Skin of body (tissue), 3 donors: ENCODE measurements at places on chromosomes 2 and 18. TPM values are rescaled to one million over a fixed set of nuclear protein-coding genes. Genes with fewer than 3 reads are reported as not detected.
A peak's percentile ranks its signal among the peaks of the same experiment; 100 is the strongest.

DNA sequence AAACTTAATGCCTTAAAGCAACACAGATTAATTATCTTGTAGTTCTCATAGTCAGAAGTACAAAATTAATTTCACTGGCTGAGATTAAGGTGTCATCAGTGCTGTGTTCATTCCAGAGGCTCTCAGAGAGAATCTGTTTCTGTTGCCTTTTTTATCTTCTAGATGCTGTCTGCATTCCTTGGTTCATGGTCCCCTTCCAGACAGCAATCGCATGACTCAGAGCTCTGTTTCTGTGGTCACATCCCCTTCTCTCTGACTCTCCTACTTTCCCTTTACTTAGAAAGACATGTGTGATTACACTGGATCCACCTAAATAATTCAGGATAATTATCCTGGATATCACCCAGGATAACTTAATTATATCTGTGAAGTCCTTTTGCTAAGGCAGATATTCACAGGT, 148.6 kb downstream of the MAIP1 start:
- no peak for DNase-seq

The PLCL1 gene
- 10.9 TPM for total RNA-seq

GRCh38 chr2:110167326-110168000, 37.4 kb downstream of the NPHP1 start:
- no peak for DNase-seq

DNA sequence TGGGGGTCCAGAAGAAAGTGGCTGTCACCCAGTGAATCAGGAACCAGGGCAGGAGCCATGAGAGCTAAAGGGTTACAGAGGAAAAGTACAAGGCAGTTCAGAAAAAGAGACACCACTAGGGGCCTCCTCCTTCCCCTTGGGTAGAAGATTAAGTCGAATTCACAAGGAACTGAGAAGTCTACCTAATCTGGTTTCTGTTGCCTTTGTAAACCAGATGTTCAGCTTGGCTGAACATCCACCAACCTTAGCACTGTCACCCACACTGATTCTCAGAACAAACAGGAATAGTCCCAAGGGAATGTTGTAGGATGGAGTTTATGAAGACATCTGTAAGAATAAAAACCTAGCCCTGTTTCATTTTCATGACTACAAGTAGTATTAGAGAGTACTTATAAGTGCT, 90.4 kb upstream of the NOSTRIN start:
- DNase-seq = no peak

GRCh38 chr2:74690571-74690970, 36.5 kb downstream of the SEMA4F start:
- peak; percentile 42 for DNase-seq

DNA sequence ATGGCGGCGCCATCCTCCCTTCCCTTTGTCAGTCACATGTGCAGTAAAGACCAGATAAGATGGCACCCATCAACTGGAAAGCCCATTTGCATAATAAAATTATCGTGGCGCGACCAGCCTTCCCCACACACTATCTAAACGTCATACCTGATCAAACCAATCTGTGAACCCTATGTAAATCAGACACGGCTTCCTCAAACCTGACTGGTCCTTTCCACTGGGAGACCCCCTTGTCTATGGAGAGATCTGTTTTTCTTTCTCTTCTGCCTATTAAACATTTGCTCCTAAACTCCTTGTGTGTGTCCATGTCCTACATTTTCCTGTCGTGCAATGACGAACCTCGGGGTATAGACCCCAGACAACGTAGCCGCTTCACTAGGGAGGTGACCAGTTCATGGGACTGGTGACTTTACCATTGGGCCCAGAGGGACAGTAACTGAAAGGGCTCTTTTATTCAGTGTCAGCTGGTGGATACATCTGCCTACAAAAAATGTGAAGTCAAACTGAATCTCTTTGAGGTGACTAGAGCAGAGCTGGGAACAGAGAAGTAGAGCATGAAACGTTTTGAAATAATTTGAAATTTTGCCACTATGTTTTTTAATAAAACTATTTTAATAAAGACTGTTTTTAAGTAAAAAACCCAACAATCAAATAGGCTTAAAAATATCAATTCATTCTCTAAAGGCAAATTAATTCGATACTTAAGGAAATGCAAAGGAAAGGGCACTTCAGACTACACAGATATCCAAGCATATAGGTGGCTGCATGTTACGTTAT, 87.5 kb downstream of the SOCS6 start:
- DNase-seq = no peak

GRCh38 chr2:207318181-207318628, 152.5 kb upstream of the KLF7 start:
- DNase-seq = no peak

DNA sequence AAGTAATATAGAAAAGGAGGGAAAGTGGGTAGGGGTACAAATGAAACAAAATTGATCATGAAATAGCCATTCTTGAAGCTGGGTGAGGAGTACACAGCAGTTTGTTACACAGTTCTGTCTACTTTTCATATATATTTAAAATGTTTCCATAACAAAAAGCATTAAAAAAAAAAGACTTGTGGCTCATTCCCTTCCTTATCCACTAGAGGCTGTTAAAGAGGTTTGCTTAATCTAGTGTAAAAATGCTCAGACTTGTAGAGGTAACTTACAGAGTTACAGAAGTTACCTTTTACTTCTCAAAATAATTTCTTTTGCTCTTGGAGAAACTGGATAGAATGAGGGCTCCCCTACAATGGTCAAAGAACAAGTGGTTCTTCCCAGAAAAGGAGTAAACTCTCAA, 8.1 kb upstream of the WIPF1 start:
- DNase-seq = no peak

- no peak for DNase-seq
Observed at GRCh38 chr18:34522603-34523002, 187.5 kb upstream of the DTNA start.

DNA sequence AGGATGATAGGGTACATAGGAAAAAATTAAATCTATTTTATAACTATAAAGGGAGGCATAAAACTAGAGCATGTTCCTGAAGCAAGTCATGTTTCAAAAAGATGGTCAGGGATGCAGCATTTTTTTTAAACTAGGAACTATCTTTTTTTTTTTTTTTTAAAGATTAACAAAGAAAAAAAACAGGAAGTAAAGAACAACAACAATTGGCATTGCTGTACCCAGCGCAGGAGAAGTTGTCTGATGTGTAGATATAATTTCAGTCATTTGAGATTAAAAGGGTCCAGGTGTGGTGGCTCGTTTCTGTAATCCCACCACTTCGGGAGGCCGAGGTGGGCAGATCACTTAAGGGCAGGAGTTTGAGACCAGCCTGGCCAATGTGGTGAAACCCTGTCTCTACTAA, 41.5 kb downstream of the PMAIP1 start:
- DNase-seq = no peak

DNA sequence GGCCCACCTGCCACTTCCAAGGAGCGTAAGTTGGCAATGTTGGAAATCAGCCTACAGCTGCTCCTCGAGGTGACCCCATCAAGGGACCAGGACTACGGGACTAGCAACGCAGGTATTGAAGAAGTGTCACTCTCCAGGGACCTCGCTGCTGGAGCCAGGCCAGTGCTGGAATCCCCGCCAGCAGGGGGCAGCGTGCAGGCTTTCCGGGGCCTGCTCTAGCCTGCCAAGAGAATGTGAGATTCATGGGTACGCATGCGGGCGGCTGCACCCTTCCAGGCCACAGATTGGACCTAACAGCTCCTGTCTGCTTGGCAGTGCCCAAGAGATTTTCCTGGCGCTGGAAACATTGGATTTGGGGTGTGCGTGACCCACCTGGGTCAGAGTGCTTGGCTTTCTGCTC, 182.8 kb upstream of the RAB12 start:
- no peak for DNase-seq

The STON1 gene
- total RNA-seq = 15.7 TPM

The DCDC2C gene
- 0.20 TPM for total RNA-seq

- no peak for DNase-seq
Observed at GRCh38 chr2:67777010-67777409, 285.8 kb downstream of the C1D start.

The ALLC gene
- not detected for total RNA-seq

GRCh38 chr2:134722728-134723127, 3.9 kb upstream of the TMEM163 start:
- no peak for DNase-seq

DNA sequence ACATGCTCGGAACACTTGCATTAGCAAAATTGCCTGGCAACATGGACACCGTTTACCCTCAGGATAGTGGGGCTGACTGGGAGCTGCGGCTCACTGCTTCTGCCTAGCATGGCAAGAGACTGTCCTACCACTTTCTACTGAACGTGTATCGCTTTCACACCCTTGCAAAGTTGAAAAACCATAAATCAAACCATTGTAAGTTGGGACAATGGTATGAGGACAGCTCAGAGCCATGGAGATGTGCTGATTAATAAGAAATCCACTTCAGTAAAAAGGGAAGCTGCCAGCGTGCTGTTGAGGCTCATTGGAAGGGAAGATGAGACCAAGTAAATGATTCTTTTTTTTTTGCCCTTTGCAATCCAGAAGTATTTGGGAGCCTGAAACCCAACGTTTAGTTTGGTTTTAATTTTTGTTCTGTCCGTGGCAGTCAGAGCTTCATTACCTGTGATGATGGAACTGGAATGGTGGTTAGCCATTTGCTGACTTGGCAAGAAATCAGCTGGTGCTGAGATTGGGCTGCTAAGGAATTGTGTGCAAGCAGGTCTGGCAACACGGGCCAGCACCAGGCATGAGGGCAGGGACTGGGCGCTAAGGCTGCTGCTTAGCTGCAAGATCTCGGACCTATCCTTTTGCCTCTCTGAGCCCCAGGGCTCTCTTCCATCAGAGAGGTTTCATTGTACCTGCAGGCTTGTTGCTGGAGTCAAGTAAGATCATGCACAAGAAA, 75.5 kb upstream of the HS6ST1 start:
- DNase-seq = no peak

DNA sequence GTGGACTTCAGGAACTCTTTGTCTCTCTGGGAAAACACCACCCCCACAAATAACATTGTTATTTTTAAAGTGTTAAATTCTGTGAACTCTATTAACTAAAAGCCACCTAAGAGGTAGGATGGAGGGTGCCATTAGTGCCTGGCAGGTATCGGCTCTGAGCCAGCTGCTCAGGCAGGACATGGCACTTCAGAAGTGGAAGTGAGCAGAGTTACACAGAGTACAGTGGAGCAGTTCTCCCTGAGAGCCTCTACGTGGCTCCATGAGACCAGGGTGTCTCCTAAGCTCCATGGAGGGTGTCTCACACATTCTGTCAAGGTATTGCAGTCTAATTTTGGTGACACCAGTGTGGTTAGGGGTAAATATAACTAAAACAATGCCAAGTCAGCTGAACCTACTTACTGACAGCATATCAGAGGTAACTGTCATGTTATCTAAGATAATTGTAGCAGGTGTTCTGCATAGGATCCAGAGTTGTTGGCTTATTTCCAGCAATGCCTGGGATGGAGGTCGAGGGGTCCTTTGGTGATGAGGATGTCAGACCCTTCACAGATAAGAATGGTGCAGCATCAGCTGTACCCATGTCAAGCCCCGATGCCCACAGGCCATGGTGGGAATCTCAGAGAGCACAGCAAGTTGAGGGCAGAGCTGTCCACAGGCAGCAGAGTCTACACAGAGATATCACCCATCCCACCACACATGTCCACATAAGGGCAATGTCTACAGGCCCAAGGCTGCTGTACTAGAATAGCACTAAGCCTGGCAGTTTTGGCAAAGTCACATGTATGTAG, 8.6 kb upstream of the MALL start:
- DNase-seq = no peak

The LBX2 gene
- 0.20 TPM for total RNA-seq

The LRP2 gene
- 0.10 TPM for total RNA-seq

The MYO3B gene
- total RNA-seq = 5.5 TPM

- DNase-seq = no peak
Observed at GRCh38 chr2:25202275-25202674, 33.9 kb upstream of the POMC start.

DNA sequence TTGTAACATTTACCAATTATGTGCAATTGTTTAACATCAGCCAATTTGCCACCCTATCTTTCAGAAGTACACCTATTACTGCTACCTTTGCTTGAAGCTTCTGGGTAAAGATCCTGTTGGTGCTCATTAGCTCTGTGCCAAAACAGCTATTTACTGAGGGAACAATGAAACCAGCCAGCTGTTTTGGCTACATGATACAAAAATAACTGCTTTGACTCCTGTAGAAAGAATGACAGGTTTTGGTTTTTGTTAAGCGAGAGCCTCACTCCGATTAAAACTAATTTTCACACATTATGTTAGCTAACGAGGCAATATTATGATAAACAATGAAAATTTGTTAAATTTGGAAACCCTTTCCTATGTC, 907.0 kb downstream of the EPHA4 start:
- no peak for DNase-seq

DNA sequence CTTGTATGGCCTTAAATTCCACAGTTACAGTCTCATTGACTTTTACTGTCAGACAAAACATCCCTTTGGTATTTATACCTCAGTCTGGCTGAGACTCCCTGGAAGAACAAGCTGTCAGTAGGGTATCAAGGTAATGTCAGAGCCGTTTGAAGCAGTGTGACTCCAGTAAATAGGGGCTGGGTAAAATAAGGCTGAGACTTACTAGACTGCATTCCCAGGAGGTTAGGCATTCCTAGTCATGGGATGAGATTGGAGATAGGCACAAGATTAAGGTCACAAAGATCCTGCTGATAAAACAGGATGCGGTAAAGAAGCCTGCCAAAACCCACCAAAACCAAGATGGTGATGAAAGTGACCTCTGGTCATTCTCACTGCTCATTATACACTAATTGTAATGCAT, 219.5 kb upstream of the SKOR2 start:
- no peak for DNase-seq

DNA sequence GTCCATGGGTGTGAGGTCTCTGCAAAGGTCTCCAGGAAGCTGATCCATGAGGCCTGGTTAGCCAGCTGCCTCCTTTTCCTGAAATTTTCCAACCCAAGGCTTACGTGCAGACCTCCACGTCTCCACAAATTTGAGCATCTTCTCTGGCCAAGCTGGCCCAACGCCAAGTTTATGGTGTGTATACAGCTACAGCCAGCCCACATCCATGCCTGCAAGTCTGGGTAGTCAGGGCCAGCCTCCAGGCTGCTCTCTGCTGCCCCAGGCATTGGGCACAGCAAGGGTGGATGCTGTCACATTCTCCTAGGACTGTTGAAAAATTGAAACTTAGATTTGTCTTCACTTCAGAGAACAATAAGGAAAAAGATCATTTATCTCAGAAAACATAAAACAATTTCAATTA, 525.5 kb upstream of the CHAC2 start:
- no peak for DNase-seq

- DNase-seq = no peak
Observed at GRCh38 chr18:47901624-47902362, 28.7 kb downstream of the SMAD2 start.
